ENCODE measurements at places on chromosomes 12 and 14.
A peak's percentile ranks its signal among the peaks of the same experiment; 100 is the strongest.

DNA sequence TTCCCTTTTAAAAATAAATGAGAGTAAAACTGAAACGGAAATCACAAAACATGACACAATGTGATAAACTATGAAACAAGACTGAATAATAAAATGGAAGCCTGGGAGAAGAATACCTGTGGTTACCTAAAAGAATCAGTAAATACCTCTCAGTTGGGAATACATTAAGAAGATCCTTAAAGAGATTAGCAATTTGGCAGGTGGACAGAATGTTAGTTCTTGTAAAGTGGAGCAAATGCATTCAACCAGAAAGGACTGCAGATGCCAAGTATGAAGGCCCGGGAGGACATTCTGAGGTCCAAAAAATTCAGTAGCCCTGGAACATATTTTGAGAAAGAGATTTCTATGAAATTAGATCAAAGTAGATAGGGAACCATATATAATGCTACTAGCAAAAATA is 861.3 kb upstream of the SEL1L start:
- DNase-seq: no peak

DNA sequence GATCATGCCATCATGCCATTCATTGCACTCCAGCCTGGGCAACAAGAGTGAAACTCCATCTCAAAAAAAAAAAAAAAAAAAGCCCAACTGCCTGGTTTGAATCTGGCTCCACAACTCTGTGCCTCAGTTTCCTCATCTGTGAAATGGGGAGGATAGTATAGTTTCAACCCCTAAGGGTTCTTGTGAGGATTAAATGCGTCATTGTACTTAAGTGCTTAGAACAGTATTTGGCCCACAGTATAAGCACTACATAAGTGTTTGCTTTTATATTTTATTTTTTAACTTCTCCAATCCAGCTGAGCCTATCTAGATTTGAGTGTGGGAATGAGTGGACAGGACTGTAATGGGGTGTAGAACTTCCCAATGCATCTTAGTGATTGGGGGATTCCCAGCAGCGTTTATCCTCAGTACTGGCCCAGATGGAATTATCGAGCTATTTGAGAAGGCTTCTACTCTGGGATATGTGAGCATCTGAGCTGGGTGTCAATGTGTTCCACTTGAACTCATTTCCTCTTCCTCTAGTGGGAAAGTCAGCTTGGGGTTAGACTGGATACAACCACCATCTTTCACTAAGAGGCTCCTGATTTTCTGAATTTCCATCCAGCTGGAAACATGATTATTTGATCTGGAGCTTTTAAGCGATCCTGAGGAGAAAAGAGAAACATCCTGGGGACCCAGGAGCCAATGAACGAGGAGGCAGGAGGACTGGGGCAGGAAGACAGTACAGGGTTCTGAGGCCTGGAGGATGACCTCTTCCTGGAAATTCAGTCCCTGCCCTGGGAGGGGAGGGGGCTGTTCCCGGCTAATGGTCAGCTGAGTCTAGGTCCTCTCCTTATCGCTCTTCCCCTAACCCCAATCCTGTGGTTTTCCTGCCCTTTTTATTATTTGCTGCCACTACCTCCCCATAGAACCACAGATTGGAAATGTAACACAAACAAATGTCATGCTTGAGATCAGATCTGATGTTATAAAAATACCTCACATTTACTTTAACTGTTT is 9.3 kb upstream of the ESPL1 start:
- DNase-seq: no peak

- peak; percentile 14 for DNase-seq
These were observed 339.8 kb downstream of the TMEM121 start for GRCh38 chr14:105865904-105866840.

DNA sequence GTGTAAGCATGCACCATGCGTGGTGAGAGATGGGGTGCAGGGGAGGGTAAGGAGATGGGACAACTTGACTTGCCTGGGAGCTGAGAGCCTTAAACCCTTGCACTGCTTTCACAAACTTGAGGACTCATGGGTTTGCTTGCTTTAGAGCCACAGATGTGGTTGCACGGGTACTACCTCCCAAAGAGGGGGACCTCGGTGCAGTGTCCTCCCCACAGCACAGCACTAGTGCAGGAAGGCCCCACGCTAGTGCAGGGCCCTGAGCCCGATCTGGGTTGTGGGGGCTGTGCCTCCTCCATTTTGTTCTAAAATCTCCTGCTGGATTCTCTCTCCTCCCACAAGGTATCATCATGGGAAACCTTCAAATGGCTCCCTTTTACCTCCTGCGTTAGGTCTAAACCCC is 11.2 kb downstream of the KRT72 start:
- DNase-seq: no peak

DNA sequence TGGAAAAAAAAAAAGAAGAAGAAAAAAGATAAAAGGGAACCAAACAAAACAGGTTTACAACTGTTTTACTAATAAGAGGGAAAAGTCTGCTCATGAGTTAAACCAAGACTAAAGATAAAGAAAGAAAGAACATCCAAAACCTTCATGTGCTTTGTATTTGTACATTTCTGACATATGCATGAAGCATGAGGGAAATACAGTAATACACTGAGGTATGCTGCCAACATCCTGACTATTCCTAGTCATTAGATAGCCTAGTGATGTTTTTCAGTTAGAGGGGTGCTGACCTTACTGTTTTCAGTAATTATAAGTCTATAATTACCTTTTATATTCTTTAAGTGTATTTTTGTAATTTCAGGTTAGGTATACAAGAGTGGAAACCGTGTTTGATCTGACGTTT is 793.3 kb downstream of the DIO2 start:
- DNase-seq: no peak

GRCh38 chr12:59388176-59388575 is 207.7 kb upstream of the SLC16A7 start:
- DNase-seq: no peak

- no peak for DNase-seq
These were observed 3.3 kb downstream of the ETNK1 start for GRCh38 chr12:22628228-22628627.

DNA sequence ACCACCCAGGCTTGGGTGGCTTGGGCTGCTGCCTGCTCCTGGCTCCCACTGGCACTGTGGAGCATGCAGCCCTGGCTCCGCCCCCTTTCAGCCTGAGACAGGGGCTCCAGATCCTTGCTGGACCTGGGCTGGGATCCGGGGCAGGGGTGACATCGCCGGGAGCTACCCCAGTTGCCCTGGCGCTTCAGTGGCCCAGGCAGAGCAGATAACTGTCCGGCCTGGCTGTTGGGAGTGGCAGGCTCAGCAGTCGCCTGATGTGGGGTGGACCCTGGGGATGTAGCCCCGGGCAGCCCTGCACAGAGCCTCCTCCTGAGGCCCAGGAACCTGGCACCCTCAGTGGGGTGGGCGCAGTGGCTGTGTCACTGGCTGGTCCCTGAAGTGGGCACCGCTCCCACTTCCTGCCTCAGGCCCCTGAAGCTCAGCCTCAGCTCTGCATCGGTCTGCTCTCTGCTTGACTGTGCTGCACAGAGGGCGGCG is 57.9 kb downstream of the FUT8 start:
- DNase-seq: peak; percentile 49

DNA sequence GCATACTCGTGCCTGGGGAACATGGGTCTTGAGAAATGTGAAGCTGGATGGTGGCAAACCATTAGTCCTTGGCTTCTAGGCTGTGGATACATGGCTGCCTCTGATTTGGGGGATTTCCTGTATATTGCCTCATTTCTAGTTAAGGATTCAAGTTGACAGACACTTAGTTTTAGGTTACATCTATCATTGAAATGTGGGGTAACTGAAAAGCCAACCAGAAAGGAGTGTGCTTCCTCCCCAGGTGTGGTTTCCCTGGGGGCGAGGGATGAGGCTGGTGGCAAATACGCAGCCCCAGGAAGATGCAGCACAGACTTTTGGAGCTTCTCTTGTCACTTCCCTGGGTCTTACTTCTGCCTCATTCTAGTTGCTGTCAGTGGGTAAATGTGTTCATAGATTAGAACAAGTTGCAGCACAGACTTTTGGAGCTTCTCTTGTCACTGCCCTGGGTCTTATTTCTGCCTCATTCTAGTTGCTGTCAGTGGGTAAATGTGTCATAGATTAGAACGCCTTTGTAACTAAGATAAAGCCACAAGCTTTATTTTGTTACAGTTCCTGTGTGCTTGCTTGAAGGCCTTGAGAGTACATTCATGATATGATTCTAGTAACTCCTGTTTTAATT is 85.1 kb downstream of the BORCS5 start:
- no peak for DNase-seq

DNA sequence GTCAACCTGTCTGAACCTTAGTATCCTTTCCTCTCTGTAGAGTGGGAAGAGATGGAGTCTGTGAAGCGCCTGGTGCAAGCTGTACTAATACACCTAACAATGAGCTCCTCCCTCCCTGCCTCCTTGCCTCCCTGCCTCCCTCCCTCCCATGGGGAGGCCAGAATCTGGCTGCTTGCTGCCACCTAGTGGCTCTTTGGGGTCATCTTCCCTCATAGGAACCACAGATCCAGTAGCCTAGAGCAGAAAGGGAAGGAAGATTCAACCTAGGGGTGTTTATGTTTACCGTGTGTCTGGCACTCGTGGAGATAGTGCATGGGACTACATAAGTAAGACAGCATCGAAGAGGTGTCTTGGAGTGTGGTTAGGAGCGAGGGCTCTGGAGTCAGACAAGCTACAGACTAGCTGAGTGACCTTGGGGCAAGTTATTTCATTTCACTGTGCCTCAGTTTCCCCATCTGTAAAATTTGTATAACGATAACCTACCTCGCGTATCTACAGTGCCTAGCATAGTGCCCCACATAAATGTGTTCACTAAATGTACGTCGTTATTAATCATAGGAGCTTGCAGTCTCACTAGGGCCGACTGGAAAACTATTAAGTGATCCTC is 35.5 kb upstream of the TSPAN9 start:
- DNase-seq: peak; percentile 91

- DNase-seq: no peak
These were observed 82.8 kb downstream of the CRACR2A start for GRCh38 chr12:3670083-3670620.

DNA sequence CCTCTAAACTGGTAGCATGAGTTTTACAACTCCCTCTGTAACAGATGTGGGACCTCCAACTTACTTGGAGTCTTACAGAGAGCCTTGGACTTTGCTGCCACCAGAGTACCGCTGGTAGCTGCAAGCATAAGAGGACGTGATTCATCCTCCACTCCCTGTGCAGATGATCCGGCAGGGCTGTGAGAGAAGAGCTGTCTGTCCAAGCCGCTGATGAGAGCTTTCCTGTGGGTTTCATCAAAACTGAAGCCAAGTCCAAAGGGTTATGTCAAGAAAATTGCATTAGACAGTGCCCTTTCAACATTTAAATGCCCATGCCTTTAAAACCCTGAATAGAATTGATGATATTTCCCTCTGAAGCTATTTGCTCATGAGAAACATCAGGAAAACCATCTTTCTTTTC is 85.8 kb downstream of the LLPH start:
- no peak for DNase-seq

GRCh38 chr12:28539691-28540323 is 349.6 kb downstream of the CCDC91 start:
- DNase-seq: no peak

DNA sequence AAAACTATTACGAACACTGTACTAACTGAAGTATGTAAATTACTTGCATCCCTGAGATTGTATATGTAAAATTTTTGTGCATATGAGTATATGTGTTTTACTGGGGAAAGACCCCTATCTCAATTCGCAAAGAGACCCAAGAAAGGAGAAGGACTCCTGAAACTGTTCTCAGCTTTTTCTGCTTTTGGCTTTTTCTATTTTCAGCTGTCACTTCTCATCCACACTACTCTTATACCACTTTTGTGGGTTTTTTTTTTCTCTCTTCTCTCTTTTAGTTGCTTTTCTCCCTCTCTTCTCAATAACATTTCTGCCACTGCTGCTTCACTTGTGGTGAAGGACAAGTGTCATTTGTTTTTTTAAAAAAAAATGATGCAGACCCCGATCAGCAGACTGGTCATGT is 39.8 kb downstream of the NIN start:
- DNase-seq: no peak

DNA sequence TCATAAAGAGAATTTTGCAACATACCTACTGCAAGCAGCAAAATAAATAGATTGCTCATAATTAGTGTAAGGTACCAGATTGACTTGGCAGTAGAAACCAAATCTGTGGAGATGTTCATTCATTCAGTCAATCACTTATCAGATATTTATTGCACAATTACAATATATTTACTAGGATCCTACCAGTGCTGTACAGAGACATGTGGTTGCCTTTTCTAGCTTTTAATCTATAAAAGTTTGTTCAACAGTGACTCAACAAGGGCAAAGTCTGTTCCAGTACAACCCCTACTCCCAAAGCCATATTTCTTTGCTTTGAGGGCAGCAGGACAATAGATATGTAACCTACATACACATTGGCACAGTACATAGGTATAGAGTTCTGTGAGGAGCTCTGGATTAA is 27.3 kb downstream of the ABCD2 start:
- DNase-seq: no peak

DNA sequence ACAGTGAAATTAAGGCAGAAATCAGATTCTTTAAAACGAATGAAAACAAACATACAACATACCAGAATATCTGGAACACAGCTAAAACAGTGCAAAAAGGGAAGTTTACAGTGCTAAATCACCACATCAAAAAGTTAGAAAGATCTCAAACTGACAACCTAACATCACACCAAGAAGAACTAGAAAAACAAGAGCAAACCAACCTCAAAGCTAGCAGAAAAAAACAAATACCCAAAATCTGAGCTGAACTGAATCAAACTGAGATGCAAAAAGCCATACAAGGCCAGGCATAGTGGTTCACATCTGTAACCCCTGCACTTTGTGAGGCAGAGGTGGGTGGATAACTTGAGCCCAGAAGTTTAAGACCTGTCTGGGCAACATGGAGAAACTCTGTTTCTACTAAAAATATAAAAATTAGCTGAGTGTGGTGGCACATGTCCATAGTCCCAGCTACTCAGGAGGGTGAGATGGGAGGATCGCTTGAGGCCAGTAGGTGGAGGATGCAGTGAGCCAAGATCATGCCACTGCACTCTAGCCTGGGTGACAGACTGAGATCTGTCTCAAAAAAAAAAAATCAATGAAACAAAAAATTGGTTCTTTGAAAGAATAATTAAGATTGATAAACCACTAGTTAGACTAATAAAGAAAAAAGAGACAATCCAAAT is 33.2 kb upstream of the LDHB start:
- DNase-seq: no peak

DNA sequence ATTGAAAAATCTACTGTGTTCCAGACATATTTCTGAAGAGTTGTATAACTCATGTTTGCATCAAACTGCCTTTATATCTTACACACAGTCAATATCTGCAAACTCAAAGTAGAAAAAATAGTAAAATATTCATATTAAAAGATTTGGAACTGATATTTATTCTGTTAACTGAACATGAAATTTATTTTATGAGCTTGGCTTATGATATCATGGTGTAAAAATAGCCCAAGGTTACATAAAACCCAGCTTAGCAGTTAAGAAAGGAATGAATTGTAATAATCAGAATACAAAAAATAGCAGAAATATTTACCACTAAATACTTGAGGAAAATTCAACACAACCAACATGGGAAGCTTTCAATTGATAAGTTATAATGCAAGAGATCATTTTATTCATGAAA is 367.9 kb downstream of the FLRT2 start:
- DNase-seq: no peak

- no peak for DNase-seq
These were observed 119.7 kb upstream of the DNM1L start for GRCh38 chr12:32559434-32559833.
